ENCODE measurements at places on chromosomes 16 and 17. TPM values are rescaled to one million over a fixed set of nuclear protein-coding genes. Genes with fewer than 3 reads are reported as not detected.

Gene GLP2R
- 14.8 TPM for total RNA-seq

DNA sequence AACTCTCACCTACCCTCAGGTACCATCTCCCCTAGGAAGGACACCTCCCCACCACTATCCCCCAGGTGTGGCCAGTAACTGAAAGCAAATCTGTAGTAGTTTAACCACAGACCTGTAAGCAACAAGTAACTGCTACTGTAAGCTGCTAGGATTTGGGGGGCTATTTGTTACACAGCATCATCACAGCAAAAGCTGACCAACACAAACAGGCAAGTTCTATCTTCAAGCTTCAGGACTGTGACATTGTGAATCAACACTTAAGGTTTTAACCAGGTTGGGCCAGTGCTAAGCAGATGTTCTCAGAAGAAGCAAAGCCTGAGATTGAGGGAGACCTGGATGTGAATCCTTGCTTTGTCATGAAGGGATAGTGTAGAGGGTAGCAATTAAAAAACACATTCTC lies 47.0 kb downstream of the ABCC6 start:
- H3K27ac ChIP-seq = no peak overlapping the region
- peaks cover 3% of the 10 kb centered on the region for H3K4me1 ChIP-seq
- no peaks in the 10 kb centered on the region for H3K27me3 ChIP-seq
- H3K36me3 ChIP-seq = no peaks in the 10 kb centered on the region

GRCh38 chr17:64005734-64006167 lies 7.6 kb downstream of the PRR29 start:
- no peak for DNase-seq
- H3K36me3 ChIP-seq = peaks cover 9% of the 10 kb centered on the region
- H3K27ac ChIP-seq = peak overlapping the region; percentile 21
- peaks cover 28% of the 10 kb centered on the region for H3K27me3 ChIP-seq

DNA sequence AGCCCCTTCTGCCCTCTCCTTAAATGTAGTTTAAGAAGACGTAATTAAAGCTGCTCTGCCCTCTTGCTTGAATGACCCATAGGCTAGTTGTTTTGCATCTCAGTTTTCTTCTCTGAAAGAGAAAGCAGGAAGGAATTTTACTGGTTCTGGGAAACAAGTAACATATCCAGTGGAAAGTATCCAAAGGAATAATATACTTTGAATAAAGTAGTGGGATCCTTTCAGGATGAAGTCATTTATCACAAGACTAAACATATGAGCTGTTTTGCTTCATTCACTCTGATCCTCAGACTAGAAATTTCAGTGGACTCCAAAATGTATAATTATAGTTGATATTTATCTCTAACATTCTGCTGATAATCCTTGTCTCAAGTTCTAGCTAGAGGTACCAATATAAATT lies 1297.6 kb upstream of the GOT2 start:
- DNase-seq = no peak
- no peaks in the 10 kb centered on the region for H3K4me1 ChIP-seq
- no peaks in the 10 kb centered on the region for H3K27me3 ChIP-seq
- no peaks in the 10 kb centered on the region for H3K36me3 ChIP-seq
- no peak overlapping the region for H3K4me3 ChIP-seq

Gene MT1H
- total RNA-seq = not detected

DNA sequence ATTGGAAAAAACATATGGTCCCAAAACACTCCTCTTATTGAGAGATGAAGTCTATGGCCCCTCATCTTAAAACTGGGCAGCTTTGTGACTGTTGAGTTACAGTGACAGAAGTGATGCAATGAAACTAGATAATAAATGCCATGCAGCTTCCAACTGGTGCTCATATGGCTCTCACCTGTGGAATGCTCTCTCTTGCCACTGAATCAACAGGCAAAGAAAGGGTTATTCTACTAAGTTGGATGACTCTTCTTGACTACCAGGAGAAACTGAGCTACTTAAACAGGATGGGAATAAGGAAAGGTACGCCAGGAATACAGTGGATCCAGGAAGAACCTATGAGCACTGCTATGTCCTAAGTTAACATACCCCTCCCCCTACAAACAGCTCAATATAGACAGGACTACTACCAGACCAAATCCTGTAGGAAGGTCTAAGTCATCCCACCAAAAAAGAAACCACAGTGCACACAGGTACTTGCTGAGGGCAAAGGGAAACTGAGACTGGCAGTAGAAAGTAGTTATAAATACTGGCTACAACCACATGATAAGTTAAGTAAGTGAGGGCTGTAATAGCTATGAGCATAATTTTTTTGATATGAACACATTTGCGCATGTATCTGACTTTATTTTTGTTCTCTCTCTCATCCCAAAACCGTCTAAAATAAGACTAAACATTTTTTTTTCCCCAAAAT lies 398.5 kb downstream of the ZFHX3 start:
- no peak overlapping the region for H3K27ac ChIP-seq
- no peaks in the 10 kb centered on the region for H3K27me3 ChIP-seq
- H3K4me3 ChIP-seq = no peak overlapping the region

Gene TMEM235
- not detected for total RNA-seq

DNA sequence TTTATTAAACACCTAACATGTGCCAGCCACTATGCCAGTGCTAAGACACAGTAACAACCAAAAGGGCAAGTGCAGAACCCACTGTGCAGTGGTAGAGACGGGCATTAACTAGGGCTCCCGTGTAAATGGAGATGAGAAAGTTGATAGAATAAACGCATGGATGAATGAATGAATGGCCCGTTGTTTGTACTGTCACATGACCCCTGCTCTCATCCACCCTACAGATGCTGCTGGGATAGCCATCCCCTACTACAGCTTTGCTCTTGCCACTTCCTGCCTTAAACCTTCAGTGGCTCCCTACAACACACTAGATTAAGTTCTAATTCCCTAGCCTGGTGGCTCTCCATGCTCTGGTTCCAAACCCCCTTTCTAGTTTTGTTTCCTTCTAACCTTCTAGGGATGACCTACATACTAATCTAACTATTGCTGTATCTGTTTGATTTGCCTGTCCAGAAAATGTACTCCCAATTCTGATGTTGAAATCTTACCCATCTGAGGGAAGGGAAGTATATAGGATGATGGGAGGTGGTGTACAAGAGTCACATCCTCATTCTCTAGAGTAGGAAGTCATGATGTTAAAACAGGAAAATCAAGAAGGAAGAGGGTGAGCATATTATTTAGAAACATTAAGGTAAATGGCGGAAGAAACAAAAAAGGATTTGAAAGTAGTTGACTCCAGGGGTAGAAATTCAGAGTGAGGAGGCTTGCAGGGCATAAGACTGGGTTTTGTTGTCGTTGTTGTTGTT lies 11.4 kb upstream of the TNRC6C start:
- no peaks in the 10 kb centered on the region for H3K36me3 ChIP-seq
- H3K27me3 ChIP-seq = no peaks in the 10 kb centered on the region
- DNase-seq = no peak
- H3K4me1 ChIP-seq = no peaks in the 10 kb centered on the region
- H3K27ac ChIP-seq = no peak overlapping the region
- no peak overlapping the region for H3K4me3 ChIP-seq

Gene KRTAP9-8
- not detected for total RNA-seq

Gene SBK1
- total RNA-seq = 0.78 TPM

Measured in esophagus muscularis mucosa (tissue), 4 donors.